ENCODE measurements at places on chromosomes 11 and 22.

DNA sequence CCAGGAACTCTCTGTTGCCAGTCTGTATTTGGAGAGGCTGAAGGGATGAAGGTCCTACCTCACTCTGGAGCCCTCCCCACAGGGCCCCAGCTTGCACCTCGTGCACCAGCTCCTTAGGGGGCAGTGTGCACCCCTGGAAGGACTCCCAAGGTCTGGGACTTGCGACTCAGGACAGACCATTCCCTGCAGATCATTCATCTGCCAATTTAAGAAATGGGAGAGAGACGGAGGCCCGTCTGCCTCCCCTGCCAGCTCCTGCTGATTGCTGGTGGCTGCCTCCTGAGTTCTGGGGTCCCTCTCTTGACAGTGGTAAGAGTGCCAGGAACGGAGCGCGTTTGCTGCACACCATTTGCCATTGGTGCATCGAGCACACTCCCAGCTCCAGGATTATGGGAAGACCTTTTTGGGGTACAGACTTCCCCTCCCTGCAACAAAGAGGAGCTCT, 27.4 kb upstream of the MALAT1 start:
- no peak for DNase-seq

DNA sequence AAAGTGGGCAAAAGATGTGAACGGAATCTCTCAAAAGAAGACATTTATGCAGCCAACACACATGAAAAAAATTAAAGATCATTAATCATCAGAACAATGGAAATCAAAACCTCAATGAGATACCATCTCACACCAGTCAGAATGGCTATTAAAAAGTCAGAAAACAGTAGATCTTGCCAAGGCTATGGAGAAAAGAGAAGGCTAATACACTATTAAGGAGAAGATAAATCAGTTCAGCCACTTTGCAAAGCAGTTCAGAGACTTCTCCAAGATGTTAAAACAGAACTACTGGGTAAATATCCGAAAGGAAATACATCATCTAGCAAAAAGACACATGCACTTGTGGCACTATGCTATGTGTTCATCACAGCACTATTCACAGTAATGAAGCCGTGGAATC, 388.2 kb upstream of the LUZP2 start:
- no peak for DNase-seq

- no peak for DNase-seq
These were observed 47.8 kb downstream of the FLRT1 start for GRCh38 chr11:64083398-64084080.

- no peak for DNase-seq
These were observed 941.3 kb downstream of the OPCML start for GRCh38 chr11:132590986-132591385.

DNA sequence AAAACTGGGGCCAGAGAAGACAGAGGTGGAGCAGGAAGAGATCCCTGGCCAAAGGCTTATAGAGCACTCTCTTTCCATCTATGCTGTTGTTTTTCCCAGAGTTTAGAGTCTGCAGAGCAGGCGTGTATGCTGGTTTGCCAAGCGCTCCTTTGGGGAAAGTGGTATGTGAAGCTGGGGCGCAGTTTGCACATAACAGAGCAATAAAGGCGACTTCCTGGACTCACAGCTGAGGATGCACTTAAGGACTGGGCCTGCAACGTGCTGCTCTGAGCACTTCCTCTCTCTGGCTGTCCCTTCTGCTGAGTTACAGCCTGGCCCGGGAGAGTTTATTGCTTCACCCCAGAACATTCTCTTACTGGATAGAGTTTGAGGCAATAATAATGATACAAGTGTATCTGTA, 41.7 kb downstream of the THAP12 start:
- no peak for DNase-seq

DNA sequence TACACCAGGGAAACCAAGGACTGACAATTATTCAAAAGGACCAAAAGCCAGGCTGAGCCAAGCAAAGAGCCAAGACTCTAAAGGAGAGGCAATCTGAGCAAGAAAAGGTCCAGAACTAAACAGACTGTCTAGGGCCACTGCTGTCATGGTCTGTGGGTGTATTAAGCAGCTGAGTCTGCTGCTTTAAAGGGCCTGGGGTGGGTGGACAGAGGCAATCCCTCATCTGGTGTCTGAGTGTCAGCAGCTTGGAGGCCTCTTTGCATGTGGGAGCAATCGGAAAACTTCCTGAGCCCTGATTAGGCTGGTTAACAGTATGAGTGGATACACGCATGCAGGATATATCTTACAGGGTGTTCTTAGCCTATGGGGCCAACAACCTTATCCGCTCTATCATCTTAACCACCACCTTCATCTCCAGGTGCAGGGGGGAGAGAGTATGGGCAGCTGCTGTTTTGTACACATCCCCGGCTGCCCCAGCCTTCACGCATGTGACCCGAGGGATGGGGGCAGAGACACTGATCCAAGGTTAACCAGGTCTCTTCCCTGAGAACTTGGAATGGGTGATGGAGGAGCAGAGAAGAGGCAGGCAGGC, 67.5 kb upstream of the TIMP3 start:
- DNase-seq, result no peak

DNA sequence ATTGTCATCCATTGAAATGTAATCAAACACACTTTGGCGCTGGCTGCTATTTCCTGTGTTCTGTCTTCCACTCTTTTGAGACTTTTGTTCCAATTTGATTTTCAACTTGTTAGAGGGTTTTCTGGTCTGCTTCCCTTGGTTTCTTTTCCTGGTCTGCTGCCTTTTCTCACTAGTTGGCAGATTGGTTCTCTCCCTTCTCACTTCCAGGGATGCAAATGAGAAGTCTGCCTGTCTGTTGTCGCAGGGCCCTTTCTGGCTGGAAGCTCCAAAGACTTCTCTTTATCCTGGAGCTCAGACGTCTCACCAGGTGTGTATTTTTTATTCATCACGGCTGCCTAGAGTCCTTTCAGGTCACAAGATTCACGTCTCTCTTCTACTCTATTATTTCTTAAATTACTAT, 84.0 kb downstream of the RPS6KA4 start:
- DNase-seq, result no peak

DNA sequence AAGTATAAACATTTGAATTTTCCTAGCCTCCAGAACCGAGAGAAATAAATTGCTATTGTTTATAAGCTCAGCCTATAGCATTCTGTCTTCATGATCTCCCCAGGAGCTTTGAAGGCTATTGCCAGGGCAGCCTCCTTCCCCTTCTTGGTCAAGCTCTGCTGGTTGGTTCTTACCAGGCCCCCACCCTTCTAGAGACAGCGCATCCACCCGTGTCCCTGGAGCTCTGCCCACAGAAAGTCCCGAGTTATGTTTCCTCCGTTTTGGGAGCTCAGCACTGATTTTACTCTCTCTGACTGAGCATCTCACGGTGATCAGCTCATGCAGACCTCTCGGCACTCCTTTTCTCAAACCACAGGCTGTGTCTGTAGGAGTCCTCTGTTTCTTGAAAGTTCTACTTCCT, 123.8 kb upstream of the SORL1-AS1 start:
- no peak for DNase-seq

DNA sequence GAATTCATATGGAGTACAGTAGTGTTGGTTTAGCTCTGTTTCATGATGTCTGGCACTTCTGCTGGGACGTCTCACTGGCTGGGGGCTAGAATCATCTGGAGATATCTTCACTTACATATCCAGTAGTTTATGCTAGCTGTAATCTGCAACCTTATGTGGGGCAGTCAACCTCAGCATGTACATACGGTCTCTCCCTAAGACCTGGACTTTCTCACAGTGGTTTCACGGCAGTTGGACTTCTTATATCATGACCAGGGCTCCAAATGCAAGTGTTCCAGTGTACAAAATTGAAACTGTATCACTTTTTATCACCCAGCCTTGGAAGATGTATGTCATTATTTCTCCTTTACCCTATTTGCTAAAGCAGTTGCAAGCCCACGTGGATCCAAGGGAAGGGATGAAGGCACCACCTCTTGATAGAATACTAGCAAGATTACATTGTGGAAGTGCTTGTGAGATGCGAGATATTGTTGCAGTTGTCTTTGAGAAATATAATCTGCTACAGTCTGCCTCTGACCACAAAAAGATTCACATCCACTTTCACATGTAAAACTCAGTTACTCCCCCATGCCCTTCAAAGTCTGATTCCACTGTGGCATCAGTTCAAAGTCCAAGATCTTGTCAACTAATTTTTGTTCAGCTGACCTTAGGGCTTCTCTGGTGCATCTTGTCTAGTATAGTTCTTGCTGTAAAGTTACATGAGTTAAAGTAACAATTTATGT, 316.6 kb upstream of the NCAM1 start:
- no peak for DNase-seq

- DNase-seq, result no peak
These were observed 234.5 kb downstream of the CEP164 start for GRCh38 chr11:117562136-117562535.

GRCh38 chr11:78414321-78415051, 3.1 kb downstream of the GAB2 start:
- DNase-seq, result no peak

GRCh38 chr11:132030896-132031295, 660.5 kb downstream of the NTM start:
- DNase-seq, result no peak

DNA sequence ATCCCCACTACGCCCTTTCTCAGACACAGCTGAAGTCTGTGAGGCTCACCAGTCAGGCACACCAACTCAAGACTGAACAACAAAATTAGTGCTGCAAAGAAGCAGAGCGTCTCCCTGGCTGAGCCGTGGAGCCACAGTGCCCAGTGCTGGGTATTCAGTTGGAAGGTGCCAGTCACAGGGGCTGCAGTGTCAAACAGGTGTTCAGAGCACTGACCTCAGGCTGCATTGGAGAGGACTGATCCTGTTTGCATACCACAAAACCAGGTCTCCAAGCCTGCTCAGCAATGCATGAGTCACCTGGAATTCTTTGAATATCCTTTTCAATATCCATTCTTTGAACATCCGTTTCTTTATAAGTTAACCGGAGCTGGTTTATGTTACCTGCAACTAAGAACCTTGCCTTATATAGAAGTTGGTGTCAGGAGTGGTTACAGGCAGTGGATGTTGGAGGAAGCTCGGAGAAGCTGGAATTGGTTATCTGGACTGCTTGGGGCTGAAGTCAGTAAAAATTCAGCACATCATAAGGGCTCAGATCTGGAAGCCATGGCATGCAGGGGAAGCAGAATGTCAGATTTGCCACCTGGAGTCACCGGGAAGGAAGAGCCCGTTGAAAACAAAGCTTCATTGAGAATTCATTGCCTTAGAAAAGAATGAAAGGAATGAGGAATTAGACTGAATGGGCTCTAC, 30.3 kb downstream of the PDGFB start:
- no peak for DNase-seq

DNA sequence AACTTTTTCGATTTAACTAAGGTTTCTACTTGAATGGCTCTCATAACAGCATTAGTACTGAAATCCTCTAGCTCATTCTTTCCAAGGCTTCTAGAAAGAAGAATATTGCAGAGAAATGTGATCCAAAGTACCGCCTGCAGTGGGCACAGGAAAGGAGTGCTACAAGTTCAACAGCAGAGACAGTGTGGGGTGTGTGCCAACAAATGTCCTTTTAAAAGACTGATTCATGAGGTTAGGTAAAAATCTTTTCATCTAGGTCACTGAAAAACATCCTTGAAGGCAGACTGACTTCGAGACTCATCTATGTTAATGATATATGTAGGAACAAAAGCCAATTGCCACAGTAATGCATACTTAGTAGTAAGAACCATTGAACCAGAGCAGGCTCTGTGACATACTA, 349.1 kb upstream of the PITPNB start:
- DNase-seq, result no peak

DNA sequence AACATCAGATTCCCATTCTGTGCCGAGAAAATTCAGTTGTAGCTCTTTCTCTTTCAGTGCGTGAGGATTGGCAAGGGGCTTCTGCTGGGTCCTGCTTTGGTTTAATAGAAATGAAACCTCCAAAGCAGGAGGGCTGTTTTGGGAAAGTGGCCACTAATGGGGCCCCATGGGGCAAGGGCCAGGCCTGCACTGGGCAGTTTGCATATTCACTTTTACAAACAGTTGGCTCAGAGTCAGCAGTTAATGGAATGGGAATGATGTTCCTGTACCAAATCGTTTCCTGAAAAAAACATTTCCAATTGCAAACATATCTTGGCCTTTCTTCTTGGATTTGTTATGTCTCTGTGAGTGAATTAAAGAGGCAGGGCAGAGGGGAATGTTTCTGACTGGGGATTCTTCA, 92.1 kb downstream of the PARVA start:
- no peak for DNase-seq

Measured in stimulated activated CD8-positive, alpha-beta memory T cell treated with anti-CD3 and anti-CD28 coated beads, Interleukin-15, amount 100 ng/mL, for 4 hours (primary cell).